Nephron progenitor cell (in vitro differentiated cells): ENCODE measurements at places on chromosomes 12 and 14.

DNA sequence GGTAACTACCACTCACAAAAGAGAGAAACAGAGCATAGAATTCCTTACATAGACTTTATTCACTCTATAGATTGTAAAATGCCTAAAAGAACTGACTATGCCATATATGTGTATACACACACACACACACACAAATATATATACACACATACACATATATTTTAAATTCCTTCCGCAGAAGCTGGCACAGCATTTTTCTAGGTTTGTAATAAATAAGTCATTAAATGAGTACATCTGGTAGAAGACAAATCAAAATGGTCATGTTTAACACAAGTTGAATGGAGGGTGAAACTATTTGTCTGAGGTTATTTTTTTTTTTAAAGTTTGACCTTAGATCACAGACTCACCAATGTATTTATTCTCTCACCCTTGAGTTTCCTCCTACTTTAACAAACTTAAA, 58.2 kb downstream of the CCER1 start:
- H3K4me3 ChIP-seq: no peak overlapping the region
- DNase-seq: no peak
- H3K27me3 ChIP-seq: no peaks in the 10 kb centered on the region
- no peak overlapping the region for H3K27ac ChIP-seq

- peaks cover 35% of the 10 kb centered on the region for H3K27me3 ChIP-seq
- peak overlapping the region; percentile 85 for H3K27ac ChIP-seq
- peaks cover 41% of the 10 kb centered on the region for H3K4me1 ChIP-seq
- H3K4me3 ChIP-seq: peak overlapping the region; percentile 56
- peak; percentile 25 for DNase-seq
Observed at GRCh38 chr14:50000380-50001150, 107.7 kb downstream of the ARF6 start.

DNA sequence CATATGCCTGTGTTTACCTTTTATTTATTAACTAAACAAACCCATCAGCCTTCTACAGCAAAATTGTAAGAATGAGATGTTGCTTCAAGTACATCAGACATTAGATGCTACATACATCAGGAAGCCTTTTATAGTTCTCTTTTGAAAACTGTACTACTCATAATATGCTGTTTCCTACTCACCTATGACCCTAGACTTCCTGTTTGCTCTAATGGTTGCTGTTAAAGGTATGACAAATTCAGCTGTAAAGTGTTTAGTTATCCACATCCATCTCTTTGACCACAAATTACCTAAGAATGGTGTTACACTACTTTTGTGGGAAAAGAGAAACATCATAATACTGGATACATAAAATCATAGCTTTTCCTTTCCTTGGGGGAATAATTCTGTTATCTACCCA, 220.0 kb downstream of the RAD51B start:
- peaks cover 4% of the 10 kb centered on the region for H3K36me3 ChIP-seq
- no peaks in the 10 kb centered on the region for H3K27me3 ChIP-seq

- no peaks in the 10 kb centered on the region for H3K4me1 ChIP-seq
- H3K4me3 ChIP-seq: no peak overlapping the region
- no peak for DNase-seq
- no peaks in the 10 kb centered on the region for H3K36me3 ChIP-seq
- H3K27me3 ChIP-seq: peaks cover 4% of the 10 kb centered on the region
Observed at GRCh38 chr14:43003845-43004244, 1397.2 kb downstream of the LRFN5 start.
